NCI-H2081 treated with DMSO at 0.1 percent for 48 hours (cell line): ENCODE measurements at places on chromosomes 16 and 17.

DNA sequence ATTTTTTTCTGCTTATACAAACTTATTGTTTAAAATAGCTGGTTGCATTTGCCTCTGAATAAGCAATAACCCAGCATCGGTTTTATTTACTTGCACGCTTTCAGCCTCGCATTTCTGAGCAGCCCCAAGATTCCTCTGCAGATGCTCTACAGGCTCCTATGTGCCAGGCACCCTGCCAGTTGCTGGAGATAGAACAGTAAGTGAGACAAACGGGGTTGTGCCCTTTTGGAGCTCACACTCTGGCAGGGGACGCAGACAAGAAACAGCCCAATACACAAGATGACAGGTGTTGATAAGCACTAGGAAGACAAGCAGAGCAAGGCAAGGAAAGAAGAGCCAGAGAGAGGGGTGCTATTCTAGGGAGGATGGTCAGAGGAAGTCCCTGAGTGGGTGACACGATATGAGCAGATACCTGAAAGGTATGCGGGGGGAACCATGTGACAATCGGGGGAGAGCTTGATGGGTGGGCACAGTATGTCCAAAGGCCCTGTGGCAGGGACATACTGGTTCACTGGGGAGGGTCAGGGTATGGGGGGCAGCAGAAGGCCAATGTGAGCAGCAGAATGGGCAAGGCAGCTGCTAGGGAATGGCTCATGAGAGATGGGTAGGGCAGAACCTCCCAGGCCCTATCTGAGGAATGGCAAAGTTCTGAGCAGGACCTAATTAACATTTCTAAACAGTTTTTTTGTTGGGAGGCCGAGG lies 18.7 kb upstream of the ADORA2B start:
- no peak for DNase-seq

DNA sequence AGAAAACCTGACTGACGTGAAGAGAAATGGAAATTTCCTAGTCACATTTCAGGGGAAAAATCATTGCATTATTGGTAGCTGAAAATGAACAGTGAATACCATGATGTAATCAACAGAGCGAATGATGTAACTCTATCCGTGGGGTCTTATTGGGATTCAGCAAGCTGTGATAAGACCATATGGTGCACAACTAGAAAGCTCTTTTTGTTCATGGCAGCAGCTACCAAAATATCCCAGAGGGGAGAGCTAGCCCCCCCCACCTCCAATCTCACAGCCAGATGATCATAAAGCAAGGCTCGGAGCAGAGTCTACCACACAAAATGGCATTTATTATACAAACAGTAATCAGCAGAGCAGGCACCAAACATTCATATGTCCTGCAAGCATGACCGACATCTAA lies 22.2 kb upstream of the DNAH17 start:
- DNase-seq, result no peak

DNA sequence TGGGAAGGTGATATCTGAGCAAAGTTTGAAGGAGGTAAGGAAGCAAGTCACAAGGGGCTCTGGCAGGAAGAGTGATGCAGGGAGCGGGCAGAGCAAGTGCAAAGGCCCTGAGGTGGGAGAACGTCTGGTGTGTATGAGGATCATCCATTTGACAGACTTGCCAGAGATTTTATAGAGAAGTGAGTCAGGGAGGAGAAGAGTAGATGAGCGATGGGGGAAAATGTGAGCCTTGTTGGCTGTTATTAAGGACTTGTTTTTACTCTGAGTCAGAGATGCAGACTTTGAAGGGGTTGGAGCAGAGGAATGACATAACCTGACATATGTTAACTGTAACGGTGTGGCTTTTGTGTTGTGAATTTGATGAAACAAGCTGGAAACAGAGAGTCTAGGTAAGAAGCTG lies 3.5 kb upstream of the CLEC10A start:
- no peak for DNase-seq

DNA sequence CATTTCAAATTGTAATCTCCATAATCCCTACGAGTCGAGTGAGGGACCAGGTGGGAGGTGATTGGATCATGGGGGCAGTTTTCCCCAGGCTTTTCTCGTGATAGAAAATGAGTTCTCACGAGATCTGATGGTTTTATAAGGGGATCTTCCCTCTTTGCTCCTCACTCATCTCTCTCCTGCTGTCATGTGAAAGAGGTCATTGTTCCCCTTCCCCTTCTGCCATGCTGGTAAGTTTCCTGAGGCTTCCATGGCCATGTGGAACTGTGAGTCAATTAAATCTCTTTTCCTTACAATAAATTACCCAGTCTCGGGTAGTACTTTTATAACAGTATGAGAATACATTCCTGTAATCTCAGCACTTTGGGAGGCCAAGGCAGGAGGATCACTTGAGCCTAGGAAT lies 76.7 kb upstream of the MARCHF10 start:
- DNase-seq, result no peak

GRCh38 chr16:80914379-80915078 lies 92.2 kb downstream of the CMC2 start:
- DNase-seq, result no peak

- DNase-seq, result no peak
Observed at GRCh38 chr17:79844869-79845600, 5.8 kb upstream of the CBX4 start.

DNA sequence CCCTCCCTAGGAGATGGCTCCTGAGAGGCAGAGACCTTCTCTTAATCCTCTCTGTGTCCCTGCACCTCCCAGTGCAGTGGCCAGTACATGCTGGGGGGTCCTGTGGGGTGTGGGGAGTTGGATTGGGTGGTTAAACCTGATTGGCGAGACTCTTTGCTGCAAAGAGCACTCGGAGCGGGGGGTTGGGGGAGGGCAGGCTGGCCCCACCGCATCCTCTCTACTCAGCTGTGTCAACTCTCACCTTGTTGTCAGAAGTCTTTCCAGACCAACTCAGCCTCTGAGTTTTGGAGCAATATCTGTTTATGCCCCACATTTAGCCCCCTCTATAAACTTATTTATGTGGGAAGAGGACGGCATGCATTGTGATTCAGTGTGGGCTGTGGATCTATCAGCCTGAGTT lies 40.0 kb downstream of the SMARCE1 start:
- no peak for DNase-seq

GRCh38 chr17:62713086-62713881 lies 85.8 kb downstream of the MRC2 start:
- no peak for DNase-seq
